ENCODE measurements at places on chromosomes 5 and 9.

DNA sequence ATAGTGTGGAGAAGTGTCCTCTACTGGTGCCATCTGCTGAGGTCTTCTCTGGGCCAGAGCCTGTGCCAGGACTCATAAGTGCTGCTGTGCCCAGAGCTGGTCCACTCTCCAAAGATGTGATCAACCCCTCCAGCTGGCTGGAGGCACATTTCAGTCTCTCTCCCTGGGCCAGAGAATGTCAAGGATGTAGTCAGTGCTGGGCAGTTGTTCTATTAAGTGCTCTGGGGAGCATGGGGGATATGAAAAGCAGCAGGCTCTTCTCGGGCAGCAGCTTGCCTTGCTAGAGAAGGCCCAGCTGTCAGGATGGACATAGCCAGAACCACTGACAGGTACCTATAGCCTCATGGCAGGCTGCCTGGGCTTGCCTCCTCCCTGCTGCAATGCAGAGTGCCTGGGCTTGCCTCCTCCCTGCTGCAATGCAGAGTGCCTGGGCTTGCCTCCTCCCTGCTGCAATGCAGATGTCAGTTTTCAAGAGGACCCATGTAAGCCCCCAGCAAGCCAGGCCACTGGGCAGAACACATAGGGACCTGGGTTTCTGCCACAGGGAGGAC is 157.2 kb upstream of the PANK3 start:
- DNase-seq: no peak

- no peak for DNase-seq
Measured at GRCh38 chr5:51185850-51186329, 197.4 kb upstream of the ISL1 start.

DNA sequence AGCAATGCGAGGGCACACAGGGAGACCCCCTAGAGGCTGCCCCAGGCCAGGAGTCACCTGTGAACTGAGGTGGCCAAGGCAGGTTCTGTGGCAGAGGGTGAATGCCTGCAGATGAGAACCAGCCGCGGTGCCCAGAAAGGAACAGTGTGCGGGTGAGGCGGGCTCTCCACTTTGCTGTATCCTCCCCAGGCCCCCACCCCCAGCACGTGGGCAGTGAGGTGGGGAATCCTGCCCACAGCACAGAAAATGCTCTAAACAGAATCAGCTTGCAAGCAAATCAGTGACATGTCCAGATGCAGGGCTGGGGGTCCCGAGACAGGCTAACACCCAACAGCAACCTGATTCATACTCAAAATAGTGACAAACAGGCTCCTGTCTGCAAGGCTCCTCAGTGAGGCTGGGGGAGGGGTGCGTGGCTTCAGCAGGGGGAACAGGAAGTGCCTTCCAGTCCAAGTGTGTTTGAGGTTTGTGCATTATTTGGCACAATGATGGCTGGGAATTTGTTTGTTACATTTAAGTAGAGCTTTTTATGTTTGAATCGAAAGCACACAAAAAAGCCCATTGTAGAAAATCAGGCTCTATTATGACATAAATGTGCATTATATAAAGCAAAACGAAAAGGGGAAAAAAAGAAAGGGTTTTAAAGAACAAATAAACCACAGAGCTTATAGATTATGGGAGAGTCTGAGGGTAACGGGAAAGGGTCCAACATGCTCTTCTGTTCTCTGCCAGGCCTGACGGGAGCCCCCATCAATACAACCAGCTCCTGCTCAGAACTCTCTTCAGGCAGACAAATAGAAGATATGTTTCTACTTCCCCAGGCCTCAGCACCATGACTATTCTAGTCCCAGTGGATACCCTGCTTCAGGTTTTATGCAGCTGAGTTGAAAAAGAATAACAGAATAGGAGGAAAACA is 201.3 kb downstream of the HSD17B3 start:
- DNase-seq: no peak

DNA sequence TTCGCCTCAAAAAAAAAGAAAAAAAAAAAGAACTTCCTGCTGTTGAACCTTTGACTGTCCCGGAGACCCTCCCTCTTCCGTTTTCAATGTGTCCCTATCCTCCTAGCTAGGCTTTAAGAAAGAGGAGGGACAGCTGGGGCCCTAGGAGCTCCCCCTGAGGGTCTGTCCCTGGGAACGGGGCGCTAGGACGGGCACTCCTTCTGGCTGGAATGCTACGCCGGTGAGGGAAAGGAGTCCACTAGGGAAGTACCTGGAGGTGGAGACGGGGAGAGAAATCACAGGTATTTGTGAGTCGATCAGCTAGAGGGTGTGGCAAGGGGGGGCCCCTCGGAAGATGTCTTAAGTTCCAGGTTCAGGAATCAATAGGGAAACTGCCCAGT is 4.6 kb downstream of the SIT1 start:
- no peak for DNase-seq

DNA sequence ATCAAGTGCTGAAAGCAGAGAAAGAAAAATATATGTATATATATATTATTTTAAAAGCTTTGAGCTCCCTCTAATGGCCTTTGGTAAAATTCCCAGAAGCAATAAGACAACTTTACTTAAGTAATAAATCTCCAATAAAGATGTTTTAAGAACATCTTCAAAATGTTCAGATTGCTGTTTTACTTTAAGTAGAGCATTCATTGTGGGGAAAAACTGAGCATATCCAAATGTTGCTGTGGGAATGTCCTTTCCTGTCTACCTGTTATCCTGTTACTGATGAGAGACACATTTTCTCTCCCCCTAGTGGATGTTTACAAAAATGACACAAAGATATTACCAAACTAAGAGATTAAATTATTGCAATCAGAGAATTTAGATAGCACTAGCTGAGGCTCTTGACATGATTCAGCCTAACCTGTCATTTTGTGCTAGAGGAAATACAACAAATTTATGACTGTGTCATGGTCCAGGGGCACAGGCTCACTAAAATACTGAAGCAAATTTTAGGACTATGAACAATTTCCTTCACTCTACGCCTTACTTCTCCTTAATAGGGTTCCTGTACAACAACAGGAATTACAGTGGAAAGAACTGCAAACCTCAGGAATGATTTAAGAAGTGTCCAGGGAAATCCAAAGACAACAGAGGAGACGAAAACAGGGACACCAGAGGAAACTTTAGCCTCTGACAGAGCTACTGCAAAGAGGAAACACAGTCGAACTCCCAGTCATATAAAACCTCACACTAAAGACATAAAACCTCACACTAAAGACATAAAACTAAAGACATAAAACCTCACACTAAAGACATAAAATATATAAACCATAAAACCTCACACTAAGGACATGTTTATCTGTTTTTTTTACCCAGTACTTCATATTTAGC is 24.3 kb upstream of the PRRC1 start:
- DNase-seq: peak; percentile 27

GRCh38 chr9:12879961-12880360 is 105.1 kb downstream of the LURAP1L start:
- DNase-seq: no peak

- DNase-seq: no peak
Measured at GRCh38 chr5:121805911-121806310, 45.8 kb upstream of the FTMT start.

DNA sequence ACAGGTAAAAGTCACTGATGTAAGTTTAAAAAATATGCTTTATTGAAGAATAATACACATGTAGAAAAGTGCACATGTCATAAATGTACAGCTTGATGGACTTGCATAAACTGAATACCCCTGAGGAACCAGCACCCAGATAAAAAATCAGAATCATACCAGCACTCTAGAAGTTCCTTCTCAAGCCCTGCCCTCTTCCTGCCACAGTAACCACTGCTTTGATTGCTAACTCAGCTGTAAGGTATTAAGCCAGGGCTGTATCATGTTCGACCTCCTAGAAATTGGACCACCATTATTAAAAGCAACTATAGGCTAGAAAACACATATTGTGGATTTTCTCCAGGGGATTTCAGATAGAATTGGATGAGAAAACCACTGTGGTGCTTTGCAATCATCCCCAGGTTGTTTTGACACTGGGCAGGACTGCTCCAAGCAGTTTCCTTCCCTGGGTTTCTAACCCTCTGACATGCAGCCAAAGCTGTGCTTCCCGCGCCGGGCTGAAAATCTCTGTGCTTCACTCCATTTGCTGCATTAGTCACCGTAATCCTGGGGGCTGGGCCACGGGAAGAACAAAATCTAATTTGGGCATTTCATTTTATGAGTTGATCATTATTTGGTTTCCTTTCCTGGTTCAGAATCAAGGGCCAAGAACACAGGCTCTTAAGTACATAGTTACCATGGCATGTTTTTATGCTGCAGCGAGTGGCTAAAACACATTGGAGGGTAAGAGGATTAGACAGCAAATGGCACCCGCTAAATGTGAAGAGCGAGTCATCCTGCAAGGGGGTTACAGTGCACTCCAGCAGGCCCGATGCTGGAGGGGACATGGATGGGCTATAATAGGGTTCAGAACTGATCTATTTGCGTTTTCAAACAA is 139.4 kb upstream of the IL12B start:
- no peak for DNase-seq

DNA sequence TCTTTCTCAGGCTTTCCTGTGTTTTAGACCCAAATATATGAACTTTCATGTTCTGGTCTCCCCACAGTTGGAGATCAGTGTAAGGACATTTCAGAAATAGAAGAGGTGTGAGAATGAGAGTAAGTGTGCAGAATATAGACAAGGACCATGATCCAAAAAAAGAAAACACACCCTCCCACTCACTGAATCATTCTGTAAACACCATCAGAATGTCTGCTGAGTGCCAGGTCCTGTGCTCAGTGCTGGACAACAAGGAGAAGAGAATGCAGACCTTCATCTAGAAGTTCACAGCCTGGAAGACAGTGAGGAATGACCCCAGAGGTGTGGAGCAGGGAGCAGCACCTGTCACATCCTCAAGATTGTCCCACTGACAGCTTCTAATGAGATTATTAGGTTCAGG is 19.1 kb upstream of the SH3RF2 start:
- DNase-seq: no peak

GRCh38 chr9:109258481-109259302 is 62.2 kb downstream of the EPB41L4B start:
- peak; percentile 67 for DNase-seq

GRCh38 chr9:98191181-98191608 is 1.2 kb downstream of the CORO2A start:
- no peak for DNase-seq

GRCh38 chr5:102638316-102638715 is 116.8 kb upstream of the PAM start:
- no peak for DNase-seq

DNA sequence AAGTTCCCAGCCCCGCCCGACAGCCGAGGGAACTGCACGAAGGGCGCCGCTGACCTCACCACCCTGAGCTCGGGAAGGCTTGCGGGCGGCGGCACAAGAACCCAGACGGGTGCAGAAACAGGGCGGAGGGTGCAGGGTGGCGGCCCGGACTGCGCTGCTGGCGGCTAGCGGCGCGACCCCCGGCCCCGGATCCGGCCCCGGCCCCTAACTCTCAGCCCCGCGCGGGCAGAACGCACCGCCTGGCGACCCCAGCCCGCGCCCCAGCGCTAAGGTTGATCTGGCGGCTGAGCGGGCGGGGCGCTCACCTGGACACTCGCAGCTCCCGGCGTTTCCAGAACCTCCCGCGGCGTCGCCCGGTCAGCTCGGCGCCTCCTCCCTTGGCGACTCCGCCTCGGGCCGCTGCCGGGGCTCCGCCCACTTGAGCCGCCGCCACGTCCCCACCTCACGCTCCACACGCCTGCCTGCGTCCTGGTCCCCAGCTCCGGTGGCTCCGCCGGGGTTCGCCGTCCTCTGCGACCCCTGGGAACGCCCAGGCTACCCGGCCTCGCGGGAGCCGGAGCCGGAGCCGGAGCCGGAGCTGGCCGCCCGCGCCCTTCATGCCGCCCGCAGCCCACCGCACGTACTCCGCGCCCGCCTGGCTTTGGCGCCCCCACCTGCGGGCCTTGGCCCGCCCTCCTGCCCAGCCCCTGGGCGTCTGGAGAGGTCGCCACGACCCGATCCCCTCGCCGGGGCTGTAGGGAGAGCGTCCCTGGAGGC is at the start of gene P4HA2:
Gene P4HA2, minus strand, starts transcription at position 369 of the 756 bp plus-strand sequence. CDS start 9,227 bp downstream, outside the sequence.
- DNase-seq: peak; percentile 55

GRCh38 chr5:34571677-34572041 is 84.5 kb upstream of the RAI14 start:
- DNase-seq: no peak

DNA sequence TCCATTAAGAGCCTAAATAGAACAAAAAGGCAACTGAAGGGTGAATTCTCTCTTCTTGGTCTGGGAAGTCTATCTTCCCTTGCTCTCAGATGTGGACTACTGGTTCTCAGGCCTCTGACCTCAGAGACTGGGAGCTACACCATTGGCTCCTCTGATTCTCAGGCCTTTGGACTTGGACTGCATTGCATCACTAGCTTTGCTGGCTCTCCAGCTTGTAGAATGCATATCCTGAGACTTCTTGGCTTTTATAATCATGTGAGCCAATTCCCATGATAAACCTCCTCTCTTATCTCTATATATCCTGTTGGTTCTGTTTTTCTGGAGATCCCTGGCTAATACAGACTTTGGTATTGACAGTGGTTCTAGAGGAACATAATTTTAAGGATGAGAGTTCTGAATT is 89.8 kb downstream of the PSAT1 start:
- DNase-seq: no peak

DNA sequence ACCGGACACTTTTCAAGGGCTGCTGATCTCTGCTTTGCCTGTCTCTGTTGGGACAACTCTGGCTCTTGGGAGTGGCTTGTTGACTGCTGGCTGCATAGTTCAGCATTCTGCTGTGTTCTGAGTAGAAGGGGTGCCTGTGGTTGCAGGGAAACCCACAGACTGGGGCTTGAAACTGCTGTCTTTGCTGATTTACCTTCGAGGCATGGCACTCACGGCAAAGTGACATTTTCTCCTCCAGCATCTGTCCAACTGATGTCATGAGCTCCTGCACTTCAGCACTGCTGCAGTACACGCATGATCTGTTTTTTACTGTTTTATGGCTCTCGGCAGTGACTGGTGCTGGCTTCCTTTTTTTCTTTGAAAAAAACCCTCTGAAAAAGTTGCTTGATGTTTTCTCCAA is 69.2 kb downstream of the SPATA31D1 start:
- no peak for DNase-seq

DNA sequence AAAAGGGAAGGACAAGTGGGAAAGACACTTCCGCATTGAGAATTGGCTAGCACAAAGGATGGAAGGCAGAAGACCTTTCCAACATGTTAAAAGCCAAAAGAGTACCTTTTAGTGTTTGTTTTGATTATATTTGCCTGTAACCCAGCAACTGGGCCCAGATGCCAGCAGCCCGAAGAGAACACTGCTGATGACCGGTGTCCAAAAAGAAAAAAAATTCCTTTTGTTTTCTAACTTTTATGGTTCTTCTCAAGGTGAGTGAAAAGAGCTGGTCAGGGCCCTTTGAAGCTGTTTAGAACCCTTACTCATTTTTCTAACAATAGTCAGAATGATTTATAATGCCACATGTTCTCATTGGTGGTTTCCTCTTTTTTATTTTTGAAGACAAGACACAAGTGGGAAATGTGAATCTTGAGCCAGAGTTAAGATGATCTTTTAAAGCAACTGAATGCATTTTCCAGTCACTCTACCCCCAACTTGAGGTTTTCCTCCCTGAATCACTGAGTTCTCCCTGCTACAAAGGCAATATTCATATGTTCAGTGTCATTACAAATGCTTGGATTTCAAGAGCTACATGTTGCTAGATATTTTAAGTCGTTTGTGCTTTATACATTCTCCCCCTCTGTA is 32.3 kb upstream of the ZNF462 start:
- DNase-seq: no peak
